ENCODE measurements at places on chromosomes 11 and 22.

- no peak for DNase-seq
These were observed 18.5 kb upstream of the FEZ1 start for GRCh38 chr11:125514336-125515101.

DNA sequence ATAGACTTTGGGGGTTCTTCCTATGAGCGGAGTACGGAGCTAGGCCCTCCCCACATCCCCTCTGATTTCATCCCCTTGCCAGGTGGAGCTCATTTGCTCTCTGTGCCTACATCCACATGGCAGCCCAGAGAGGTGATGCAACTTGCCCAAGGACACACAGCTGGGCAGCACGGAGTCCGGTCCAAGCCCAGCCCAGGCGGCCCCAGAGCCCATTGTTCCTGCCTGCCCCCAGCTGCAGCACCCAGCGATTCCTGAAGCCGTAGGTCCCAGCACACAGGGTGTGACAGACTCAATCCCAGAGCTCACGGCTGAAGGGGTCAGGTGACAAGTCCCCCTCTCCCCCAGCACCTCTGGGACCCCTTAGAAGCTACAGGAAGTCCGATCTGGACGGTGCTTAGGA lies 22.2 kb upstream of the RFPL3 start:
- no peak for DNase-seq

DNA sequence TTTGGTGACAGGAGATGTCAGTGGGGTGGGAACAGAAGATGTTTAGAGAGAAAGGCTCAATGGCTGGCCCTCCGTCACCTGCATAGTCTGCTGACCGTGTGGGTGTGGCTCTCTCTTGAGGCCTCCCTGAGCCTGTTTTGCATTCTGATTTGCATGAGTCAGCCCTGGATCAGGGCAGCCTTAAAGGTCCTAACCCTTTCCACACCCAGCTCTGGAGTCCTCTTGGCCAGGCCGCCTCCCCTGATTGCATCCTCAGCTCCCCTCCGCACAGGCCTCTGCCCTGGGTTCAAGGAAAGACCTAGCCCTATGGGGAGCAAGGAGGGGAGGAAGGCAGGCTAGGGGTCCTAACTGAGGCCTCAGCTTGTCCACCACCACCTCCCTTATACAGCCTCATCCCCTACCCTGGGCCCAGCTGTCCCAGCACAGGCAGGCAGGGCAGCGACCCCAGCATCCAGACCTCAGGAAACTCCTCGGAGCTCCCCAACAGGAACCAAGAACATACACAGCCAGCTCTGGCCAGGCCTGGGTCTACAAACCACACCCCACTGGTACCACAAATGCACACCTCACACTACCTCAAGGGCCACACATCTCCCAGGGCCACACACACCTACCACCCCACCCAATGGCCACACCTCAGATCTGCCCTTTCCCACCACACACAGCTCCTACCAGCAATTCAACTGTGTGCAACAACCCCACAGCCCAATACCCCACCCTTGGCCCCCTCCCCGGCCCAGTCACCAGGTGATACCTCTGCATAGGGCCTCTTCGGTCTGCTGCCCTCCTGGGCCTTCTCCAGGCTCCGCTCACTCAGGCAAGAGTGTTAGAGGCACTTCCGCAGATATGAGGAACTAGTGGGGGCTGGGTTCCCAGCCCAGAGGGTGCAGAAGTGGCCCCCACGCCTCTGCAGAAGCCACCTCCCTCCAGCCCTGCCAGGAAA lies 13.7 kb downstream of the ARAP1 start:
- no peak for DNase-seq

DNA sequence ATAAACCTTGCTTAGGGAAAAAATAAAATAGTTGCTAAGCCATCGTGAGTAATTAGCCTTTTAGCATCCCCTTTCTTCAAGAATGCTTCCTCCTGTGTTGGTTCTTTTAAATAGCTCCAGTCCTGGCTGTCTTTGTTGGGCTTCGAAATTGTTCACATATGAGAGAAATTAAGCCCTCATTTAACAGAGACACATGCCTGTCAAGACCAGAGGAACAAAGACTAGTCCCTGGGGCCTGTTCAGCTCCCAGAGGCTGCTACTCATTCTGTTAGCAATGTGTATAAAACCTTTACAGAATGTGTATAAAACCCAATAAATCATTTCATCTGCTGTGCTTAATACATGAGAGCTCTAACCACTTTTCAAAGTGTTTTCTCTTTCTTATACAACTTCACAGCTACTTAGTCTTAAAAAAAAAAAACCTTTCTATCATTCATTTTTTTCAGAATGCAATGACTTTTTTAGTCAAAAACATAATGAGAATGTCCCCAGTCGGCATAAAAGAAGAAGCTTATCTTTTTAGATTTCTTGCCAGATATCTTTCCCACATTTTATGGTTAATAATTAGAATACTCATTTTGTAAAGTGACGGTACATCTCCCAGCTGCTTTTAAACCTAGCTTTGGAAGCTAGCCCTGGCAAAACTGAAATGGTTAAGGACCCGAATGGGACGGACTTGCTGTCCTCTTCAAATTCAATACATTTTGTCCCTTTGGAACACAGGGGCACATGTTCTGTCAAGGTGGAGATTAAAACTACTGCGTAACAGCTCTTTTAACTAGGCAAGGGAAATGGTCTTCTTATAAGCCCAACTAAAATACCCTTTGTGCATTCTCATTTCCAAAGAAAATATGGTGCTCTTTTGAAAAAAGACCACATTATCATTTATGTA lies 186.1 kb downstream of the SOX6 start:
- DNase-seq: no peak

- no peak for DNase-seq
These were observed 24.1 kb upstream of the POU2AF1 start for GRCh38 chr11:111403051-111403726.

- DNase-seq: peak; percentile 58
These were observed 14.5 kb downstream of the MAP6 start for GRCh38 chr11:75654314-75654713.

DNA sequence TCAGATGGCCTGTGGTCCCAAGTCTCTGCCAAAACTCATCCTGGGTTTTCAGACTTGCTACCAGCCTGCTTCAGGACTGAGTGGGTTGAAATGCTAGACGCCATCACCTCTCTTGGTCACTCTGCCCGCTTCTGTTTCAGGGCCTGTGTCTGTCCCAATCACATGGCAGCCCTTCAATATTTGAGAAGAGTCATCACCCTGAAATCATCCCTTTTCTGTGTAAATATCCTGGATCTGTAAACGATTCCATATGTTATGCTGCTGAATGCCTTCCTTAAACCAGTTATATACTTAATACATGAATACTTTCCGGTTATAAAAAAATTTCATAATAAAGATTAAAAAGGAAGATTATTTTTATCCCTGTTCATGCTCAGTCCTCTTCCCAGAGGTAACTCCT lies 39.8 kb upstream of the TLCD5 start:
- DNase-seq: no peak

GRCh38 chr11:26088391-26088790 lies 243.5 kb upstream of the ANO3 start:
- no peak for DNase-seq

GRCh38 chr11:95065336-95065735 lies 1.4 kb upstream of the SRSF8 start:
- no peak for DNase-seq

GRCh38 chr11:44589301-44589700 lies 23.8 kb downstream of the CD82 start:
- no peak for DNase-seq

DNA sequence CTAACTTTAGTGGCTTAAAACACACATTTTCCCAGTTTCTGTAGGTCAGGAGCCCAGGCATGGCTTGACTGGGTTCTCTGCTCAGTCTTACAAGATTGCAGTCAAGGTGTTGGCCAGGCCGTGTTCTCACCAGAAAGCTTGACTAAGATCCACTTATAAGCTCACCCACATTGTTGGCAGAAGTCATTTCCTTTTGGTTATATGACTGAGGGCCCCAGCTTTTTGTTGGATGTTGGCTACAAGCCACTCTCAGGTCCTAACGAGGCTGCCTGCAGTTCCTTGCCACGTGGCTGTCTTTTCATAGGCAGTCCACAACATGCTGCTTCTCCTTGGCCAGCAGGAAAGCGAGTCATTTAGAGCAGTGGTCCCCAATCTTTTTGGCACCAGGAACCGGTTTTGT lies 79.3 kb upstream of the CRTAM start:
- DNase-seq: no peak

GRCh38 chr11:130394615-130395014 lies 33.8 kb downstream of the ADAMTS8 start:
- no peak for DNase-seq

GRCh38 chr11:130560000-130560780 lies 111.7 kb downstream of the ADAMTS15 start:
- no peak for DNase-seq

GRCh38 chr11:115411120-115411519 lies 93.1 kb downstream of the CADM1 start:
- DNase-seq: no peak

DNA sequence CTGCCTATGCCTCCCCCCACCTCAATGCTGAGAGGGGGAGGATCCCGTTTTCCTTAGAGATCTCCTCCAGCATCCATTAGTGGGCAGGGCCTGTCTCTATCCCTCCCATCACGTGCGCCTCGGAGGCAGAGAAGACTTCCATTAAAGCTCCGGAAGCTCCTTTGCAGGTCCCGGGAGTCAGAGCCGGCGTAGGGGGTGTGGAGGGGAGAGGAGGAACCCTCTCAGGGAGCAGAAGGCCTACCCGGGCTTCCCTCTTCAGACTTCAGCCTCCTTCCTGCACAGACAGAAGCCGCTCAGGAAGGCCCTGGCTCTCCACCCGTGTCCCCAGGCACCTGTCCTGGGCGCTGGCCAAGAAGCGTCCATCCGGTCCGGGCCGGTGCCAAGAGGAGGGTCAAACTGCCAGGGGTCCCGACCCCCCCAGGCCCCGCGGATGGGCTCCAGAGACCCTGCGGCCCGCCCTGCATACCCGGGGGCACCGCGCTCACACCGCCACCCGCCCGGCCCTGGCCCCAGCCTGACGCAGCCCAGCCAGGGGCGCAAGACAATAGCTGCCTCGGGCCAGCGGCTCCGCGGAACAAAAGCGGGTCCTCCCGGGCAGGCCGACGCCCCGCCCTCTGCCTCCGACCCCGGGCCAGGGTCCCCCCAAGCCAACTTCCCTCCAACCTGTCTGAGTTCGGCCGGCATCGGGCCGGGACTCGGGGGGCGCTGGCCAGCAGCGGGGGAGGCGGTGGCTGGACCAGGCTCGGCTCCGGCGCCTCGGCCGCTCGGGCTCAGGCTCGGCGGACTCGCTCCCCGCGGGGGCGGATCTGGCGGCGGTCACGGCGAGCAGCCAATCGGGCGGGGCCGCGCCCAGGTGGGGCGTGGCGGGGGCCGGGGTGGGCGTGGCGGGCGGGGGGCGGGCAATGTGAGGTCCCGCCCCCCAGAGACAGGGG lies 29.9 kb downstream of the ARVCF start:
- DNase-seq: peak; percentile 82

DNA sequence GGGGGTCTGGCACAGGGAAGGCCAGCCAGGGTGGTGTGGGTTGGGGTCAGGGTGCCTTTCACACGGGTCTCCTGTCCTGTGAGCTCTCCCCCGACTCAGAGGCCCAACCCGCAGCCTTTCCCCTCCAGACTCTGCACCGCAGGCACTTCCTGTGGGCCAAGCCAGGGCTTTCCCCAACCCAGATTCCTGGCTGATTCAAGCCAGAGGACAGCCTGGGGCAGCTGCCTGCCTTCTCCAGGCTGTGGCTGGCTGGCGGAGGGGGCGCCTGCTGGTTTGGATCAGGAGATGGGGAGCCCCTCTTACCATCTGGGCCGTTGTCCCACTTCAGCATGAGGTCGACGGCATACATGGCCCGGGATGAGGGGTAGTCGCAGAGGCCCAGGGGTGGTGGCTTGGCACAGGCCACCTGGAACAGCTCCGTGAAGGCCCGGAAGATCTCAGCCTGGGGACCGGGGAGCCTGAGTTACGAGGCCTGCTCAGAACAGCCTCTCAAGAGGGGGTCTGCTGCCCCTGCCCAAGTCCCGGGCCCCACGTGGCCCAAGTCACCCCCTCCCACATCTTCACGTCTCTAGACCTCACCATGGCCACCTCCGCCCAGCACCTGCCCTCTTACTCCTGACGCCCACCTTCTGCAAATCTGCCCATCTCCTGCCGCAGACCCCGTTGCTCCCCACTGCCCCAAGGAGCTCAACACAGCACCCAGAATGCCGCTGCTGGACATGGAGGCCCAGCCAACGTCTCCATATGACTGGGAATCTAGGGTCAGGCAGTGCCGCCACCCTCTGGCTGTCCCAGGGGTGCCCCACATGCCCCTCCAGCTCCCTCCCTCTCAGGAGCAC lies 17.3 kb downstream of the TSPO start:
- DNase-seq: no peak

DNA sequence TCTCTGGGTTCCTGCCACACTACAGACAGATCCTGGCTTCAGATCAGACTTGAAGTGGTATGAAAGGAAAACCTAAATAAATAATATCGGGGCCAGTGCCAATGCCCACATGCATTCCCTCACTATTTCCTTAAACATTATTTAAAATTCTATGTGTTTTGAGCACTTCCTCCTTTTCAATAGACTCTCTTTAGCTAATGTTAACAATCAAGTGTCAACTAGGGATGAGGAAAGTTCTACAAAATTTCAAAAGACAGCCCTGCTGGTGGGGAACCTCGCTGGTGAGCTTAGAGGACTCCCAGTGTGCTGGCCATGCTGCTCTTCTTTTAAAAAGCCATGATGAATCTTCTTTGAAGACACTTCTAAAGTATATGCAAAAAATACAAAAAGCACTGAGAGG lies 87.5 kb downstream of the ENTHD1 start:
- DNase-seq: no peak

GRCh38 chr11:1168721-1169161 lies 11.0 kb downstream of the MUC5AC start:
- DNase-seq: no peak
